Stimulated activated CD4-positive, alpha-beta T cell treated with anti-CD3 and anti-CD28 coated beads, Interleukin-12 subunit alpha, Interleukin-12 subunit beta, amount 100 ng/mL, for 24 hours (primary cell): ENCODE measurements at places on chromosomes 5 and 9.

GRCh38 chr5:128331261-128331660, 206.8 kb downstream of the FBN2 start:
- DNase-seq, result no peak

- no peak for DNase-seq
Observed at GRCh38 chr5:160379511-160379910, 9.1 kb upstream of the C1QTNF2 start.

- DNase-seq, result no peak
Observed at GRCh38 chr5:31221001-31221400, 27.5 kb downstream of the CDH6 start.

DNA sequence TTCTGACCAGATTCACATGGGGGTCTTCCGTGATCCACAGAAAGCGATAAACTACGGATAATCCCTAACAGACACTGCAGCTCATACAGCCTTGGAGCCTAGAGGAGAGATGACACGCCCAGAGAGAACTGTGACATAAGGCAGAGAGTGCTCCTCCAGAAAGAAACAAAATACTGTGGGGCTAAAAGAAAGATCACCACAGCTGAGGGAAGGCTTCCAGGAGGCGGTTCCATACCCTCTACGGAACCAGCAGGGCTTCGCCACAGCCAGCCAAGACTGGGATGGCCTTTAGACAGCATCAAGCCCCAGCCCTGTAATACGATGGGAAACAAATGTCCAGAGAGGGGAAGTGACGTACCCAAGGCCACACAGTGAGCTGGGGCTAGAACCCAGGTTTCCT, 19.3 kb downstream of the GPX3 start:
- no peak for DNase-seq

DNA sequence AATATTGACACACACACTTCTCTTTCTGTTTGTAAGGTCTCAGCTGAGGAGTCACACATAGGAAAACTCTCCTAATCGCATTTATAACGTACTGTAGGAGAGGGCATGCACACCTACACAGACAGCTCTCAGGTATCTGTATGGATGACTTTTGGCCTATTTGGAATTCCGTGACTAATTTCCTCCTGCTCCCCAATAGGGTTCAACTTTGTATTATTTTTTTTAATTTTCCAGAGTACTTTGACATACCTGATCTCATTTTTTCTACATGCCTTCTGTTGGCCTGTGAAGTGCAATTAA, 195.9 kb downstream of the ARHGAP26 start:
- no peak for DNase-seq

- no peak for DNase-seq
Observed at GRCh38 chr9:115498303-115498702, 380.3 kb upstream of the TNC start.

- DNase-seq, result no peak
Observed at GRCh38 chr9:86867804-86868313, 79.4 kb downstream of the GAS1 start.

- DNase-seq, result no peak
Observed at GRCh38 chr9:1454211-1454610, 404.1 kb downstream of the DMRT2 start.

DNA sequence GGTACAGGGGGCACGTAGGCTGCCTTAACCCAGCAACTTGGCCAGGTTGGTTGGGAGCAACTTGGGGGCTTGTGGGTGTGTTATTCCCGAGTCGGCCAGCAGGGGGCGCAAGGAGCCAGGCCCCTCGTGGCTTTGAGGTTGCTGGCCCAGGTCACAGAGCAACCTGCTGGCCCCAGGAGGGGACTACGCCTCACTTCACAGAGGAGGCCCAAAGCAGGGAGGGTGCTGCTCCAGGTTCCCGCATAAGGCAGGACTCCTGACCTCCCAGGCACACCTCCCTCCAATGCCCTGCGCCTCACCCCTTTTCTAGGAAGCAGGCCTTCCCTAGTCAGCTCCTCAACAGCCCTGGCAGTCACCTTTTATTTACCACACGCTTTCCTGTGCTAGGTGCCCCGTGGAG, 18.1 kb downstream of the KYAT1 start:
- DNase-seq, result peak; percentile 70

DNA sequence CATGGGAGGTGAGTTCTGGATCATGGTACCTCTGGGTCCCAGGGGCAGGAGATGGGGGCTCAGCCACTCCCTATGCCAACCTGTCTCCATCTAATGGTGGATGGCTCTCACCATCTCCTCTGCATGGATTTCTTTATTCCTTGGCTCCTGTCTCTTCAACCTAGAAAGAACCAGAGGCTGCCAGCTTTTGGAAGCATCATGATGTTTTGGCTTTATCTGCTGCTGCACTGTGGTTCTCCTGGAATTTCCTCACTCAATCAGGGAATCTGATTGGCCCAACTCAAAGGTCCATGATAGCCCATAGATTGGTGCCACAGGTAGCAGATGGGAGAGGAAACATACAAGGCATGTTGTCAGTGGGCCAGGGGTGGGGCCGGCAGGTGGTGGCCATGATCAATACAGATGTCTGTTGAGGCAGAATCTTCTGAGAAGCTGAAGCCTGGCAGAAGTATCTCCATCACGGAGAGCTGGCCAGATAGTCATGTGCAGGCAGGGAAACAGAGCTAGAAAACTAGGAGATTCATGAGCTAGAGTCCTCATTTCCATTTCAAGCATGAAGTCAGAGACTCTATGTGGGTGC, 158.2 kb downstream of the MACROH2A1 start:
- DNase-seq, result no peak

- no peak for DNase-seq
Observed at GRCh38 chr5:177334155-177334551, 17.3 kb downstream of the LMAN2 start.

GRCh38 chr5:114362197-114362976, 517 bp downstream of the KCNN2 start:
- no peak for DNase-seq
